NCI-H187 treated with DMSO at 0.1 percent for 48 hours (cell line): ENCODE measurements at places on chromosomes 1 and 21.

GRCh38 chr1:243923292-243924171 is 73.5 kb upstream of the AKT3 start:
- no peak for DNase-seq

DNA sequence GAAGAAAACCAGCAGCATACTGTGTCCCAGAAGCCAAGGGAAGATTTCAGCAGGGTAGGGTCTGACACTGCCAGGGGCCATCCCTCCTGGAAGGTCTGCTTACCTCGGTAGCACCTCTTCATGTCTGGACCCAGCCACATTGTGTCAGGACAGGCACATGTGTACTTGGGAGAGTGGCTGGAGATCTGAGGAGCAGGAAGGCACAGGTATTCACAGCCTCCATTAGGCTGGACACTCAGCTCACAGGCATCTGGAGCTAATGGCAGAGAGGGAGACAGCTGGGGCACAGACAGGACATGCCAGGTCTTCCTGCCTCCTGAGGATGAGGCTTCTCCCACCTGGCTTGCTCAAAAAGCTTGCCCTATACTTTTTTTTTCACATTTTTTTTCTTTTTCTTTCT is 19.9 kb upstream of the MAGOH start:
- no peak for DNase-seq

- DNase-seq, result no peak
These were observed 152.4 kb downstream of the RWDD3 start for GRCh38 chr1:95386371-95386770.

DNA sequence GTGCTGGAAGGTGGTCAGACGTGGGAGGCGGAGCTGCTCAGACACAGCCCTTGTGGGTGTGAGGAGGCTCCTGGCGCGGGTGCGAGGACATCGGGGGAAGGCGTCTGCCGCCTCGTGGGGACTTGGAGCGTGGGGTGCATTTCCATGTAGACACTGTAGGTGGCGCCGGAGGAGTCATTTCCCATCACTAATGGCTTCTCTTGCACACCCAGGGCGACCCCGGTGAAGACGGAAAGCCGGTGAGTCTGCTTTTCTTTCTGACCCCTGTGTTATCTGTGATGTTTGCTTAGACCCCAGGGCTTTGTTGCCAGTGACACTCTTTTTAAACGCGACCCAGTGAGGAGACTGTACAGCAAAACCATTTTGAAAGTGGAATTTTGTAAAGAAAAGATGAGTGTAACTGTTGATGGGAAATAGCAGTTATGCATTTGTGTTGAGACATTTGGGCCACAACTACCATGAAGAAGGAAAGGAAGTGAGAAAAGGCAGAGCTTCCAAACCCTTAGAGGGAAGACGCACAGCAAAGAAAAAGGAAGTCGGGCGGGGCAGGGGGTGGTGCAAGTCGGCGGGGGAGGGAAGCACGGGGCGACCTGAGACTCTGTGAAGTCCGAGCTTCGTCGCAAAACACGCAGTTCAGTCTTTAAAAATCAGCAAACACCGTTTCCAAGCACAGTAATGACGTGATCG is 64.0 kb downstream of the SLC19A1 start:
- no peak for DNase-seq
